ENCODE measurements at places on chromosomes 4 and X. TPM values are rescaled to one million over a fixed set of nuclear protein-coding genes. Genes with fewer than 3 reads are reported as not detected.
A peak's percentile ranks its signal among the peaks of the same experiment; 100 is the strongest.

The TBC1D8B gene
- total RNA-seq = 9.2 TPM

- DNase-seq = no peak
Observed at GRCh38 chr4:169540774-169541173, 71.6 kb downstream of the NEK1 start.

DNA sequence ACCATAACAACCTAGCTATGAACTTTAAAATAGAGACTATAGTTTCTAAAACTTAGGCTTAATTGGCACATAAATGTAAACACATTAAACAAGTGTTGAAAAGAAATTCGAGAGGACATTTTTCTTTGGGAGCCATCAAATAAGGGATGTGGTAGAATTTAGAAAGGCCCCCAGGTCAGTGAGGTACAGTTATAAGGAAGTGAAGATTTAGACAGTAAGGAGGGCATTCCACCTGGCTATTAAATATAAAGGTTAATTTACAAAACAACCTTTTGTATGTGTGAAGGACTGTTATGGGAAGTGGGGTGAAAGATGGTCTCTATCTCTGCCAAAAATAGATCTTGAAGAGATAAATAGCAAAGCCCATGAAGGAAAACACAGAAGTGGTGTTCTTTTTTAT, 83.9 kb downstream of the AFF1 start:
- no peak for DNase-seq

DNA sequence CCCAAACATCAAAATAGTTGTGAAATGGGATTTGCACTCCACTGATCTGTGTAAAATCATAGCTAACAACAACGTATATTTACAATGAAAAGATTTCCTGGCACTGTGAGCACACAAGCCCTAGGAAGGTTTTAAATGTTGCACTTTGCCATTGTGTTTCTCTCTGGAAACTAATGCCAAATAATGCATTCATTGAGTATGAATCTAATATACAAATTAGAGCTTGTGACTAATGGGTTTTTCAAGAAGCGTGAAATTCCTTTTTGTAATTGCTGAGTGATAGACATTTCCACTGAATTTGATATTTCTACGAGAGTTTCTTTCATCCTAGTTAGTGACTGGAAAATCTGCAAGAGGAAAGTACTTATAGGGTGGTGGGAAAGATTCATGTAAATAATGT, 135.9 kb downstream of the COL25A1 start:
- DNase-seq = no peak

GRCh38 chrX:108224727-108225621, 133.4 kb downstream of the ATG4A start:
- DNase-seq = peak; percentile 10
